ENCODE measurements at places on chromosomes 5 and 9. TPM values are rescaled to one million over a fixed set of nuclear protein-coding genes. Genes with fewer than 3 reads are reported as not detected.

The AFF4 gene
- 47.8 TPM for total RNA-seq

The SHC3 gene
- 7.8 TPM for total RNA-seq

The NME5 gene
- 1.9 TPM for total RNA-seq

The UGT3A1 gene
- not detected for total RNA-seq

The SMIM33 gene
- not detected for total RNA-seq

The DMRTA1 gene
- total RNA-seq = not detected

The SV2C gene
- total RNA-seq = not detected

The PLAC8L1 gene
- total RNA-seq = not detected
